ENCODE measurements at places on chromosomes 16 and 17.

DNA sequence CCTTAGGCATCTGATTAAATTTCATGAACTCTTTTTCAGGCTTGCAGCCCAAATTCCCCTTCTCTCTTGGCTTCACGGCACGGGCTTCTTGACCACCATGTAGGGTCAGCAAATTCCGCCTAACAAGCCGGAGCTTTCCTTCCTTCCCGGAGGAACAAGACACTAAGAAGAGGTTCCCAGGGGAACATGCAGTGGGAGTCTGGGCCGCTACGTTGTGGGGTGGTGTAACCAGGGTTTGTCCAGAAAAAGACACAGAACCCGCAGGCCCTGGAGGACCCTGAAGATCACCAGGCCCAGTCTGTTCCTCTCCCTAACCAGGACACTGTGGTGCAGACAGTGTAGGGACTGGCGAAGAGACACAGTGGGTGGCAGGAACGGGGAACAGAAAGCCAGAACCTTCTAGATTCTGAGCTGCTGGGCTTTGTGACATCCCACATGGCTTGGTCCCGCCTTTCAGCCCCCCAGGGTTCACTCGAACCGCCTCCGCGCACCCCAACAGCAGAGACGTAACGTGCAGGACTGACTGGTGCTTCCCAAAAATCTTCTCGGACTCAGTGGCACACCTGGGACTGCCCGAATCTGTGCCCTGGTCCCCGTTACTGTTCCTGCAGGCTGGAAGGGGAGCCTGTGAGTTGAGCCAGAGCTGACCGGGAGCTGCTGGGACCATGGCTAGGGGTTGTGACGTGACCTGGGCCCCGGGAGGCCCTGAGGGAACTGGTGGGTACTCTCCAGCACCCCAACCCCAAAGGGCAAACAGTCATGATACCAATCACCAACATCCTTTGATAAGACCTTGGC lies 55.2 kb downstream of the TBC1D16 start:
- DNase-seq, result no peak

GRCh38 chr17:44065668-44066203 lies 735 bp downstream of the LSM12 start:
- DNase-seq, result peak; percentile 10

DNA sequence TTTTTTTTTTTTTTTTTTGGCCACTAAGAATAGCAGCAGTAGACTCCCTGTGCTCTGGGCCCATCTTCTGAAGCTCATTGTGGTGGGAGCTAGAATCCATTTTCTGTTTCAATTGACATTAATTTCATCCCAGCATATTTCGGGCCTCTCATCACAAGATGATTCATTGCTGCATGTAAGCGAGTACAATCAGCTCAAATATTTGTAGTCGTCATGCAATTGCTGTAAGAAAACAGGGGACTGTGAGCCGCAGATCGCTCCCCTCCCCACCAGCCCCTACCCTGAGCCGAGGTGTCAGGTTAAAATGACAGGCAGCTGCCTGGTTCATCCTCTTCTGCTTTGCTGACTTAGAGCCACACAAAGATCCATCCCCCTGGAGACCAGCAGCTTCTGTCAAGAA lies 358.8 kb upstream of the CDH5 start:
- DNase-seq, result no peak

- DNase-seq, result no peak
Observed at GRCh38 chr17:37168731-37169353, 206.9 kb upstream of the C17orf78 start.

DNA sequence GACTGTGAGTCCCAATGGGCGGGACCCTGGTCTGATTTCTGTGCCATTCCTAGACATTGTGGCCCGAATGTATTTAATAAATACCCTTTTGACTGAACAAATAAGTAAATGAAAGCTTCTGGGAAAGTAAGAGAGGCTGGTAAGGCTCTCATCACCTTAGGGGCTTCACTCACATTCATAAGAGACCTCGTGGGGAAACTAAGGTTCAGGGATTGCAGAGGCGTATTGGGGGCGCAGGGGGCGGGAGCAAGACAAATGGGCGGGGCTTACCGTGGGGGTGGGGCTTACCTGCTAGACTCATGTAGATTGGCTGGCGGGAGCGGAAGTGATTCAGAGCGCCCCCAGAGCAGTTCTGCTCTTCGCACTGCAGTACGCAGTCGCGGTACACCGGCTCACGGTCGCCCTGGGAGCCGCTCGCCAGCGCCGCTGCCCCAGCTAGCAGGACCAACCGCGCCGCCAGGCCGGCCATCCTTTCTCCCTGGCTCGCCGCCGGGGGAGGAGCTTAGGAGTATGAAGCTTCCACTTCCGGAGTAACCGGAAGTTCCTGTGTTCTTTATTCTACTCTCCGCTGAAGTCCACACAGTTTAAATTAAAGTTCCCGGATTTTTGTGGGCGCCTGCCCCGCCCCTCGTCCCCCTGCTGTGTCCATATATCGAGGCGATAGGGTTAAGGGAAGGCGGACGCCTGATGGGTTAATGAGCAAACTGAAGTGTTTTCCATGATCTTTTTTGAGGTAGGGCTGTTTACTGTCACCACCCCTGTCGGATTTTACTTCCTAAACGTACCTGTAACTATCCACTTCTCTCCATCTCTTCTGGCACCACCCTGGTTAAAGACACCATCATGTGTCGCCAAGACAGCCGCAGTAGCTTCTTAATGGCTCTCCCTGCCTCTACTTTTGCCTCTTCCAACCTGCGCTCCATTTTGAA lies at the start of gene PGAP3:
PGAP3 (minus strand) TSS at position 512 of the 929 bp plus-strand sequence; CDS start at position 469, 43 bp downstream.
- DNase-seq, result peak; percentile 84

DNA sequence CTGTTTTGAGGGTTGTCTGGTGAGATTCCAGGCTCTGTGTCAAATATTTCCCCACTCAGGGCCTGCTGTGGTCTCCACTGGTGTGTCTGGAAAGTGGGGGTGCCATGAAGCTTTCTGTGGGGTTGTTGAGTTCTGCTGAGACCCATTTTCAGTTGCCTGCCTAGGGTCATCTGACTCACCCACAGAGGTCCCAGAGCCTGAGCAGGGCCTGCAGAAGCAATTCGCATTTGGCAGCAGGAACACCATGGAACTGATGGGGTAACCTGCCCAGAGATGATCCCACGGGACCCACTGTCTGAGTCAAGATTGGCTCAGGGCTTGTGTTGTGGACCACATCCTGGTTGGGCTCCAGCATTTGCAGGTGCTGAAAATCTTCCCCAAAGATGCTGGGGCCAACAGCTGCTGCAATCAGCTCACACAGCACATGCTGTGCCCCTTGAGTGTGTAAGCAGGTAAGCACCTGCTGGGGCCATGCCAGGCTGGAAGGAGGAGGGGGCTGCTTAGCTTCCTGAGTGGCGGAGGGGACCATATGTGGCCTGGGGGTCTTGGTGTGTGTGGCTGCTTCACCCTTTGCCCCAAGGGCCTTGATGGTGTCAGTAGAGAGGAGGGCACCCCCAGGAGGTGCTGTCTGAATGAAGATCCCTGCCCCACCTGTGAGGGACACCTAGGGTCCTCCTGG lies 1726.1 kb downstream of the TP53TG3F start:
- no peak for DNase-seq

DNA sequence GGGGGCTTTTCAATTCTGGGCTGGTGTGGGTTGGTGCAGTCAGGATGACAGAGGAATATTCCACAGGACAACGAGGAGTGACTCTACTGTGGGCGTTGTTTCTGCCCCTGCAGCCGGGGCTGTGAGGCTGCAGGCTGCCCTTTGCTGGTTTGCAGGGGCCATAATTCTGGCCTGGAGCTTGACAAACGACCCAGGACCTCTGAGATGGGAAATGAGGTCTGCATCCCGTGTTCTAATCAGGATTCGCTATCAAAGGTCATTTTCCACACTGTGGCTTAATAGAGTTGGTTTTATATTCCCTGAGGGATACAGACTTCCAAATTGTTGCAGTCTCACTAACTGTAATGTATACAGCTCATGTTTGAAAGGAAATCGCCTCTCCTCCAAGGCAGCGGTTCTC lies 180.9 kb downstream of the RPTOR start:
- no peak for DNase-seq

DNA sequence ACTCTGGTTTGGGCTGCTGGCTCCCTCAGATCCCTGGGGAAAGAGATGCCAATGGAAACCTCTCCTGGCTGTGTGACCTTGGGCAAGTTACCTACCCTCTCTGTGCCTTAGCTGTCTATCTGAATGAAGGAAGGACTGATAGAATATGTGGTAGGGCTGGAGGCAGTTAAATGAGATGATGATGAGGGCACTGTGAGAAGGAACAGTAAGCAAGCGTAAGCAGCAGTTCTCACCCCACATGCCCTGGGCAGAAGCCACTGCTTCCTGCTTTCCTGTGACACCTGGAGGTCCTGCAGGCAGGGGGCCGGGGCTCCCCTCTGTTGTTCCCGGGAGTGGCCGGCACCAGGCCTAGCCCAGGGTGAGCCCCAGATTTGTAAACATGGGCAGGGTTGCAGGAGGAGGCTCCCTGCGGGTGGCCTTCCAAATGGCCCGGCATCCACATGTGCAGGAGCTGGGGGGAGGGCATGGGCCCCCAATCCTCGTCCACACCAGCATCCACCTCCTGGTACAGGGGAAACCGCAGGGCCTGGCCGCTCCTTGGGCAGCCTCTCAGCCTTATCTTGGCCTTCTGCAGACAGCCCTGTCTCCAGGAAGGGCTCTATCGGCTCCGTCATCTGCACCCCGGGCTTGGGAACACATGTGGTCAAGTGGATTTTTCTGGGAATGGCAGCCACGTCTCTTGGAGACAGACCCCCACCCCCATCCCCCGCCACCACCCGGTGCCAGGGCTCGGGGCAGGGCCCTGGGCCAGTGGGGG lies 235.6 kb upstream of the GSE1 start:
- DNase-seq, result no peak

DNA sequence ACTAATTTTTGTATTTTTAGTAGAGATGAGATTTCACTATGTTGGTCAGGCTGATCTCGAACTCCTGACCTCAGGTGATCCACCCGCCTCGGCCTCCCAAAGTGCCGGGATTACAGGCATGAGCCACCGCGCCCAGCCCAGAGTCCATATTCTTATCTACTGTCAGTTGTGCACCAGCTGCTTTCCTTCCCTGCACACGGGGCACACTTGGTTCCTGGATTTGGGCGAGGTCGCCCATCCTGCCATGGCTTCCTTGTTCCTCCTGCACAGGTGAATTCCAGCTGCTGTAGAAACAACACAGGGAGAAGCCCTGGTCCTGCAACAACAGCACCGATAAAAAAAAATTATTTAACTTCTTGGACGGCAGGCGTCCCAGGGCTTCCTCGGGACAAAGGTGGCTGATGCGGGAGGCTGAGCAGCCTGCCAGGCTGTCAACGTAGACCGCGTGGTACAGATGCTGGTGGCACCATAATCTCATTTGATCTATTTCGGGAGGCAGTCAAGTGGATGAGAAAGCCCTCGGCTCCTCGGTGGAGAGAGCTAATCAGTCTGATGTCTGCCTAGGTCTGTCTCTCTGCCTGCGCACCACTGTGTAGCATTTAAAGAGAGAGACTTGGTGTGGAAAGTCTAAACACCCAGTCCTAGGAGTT lies 19.1 kb downstream of the RGS9 start:
- DNase-seq, result no peak

DNA sequence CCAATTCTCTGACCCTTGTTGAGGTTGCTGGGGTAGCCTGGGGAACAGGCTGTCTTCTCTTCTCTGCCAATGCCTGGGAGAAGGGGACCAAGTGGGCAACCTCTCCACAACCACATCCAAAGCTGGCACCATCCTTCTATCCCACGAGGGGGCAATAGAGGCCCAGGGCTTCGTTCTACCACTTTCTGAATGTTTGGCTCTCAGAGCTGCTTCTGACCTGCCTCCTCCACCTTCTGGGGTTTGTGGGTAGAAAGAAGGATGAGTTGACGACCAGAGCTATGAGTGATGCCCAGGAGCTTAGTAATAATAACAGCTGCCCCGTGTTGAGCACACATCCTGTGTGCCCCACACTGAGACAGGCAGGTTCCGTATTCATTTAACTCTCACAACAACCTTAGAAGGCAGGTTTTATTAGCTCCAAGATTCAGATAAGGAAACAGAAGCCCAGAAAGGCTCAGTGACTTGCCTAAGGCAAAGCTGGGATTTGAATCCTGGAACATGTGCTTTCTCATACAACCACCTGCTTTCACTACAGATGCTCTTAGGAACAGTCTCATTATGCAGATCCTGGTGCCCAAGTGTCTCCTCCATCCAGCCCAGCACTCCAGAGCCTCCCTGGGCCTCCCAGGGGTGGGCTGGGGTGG lies 11.1 kb downstream of the TSPOAP1 start:
- DNase-seq, result peak; percentile 55

DNA sequence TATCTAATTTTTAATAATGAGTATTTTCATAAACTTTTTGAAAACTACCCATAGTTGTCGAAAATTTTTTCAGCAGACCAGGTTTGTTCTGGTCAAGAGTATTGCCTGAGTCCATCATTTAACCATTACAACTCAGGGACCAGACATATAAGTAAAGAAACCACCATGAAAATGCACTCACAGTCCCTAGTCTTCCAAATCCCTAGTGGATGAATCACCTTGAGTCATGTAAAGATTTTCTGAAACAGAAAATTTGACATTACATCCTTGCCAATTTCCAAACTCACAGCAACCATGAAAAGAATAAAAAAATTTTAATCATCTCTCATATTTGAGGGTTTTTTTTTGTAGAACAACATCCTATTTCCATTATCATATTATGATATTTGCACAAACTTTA lies 1337.5 kb upstream of the CDH8 start:
- no peak for DNase-seq

DNA sequence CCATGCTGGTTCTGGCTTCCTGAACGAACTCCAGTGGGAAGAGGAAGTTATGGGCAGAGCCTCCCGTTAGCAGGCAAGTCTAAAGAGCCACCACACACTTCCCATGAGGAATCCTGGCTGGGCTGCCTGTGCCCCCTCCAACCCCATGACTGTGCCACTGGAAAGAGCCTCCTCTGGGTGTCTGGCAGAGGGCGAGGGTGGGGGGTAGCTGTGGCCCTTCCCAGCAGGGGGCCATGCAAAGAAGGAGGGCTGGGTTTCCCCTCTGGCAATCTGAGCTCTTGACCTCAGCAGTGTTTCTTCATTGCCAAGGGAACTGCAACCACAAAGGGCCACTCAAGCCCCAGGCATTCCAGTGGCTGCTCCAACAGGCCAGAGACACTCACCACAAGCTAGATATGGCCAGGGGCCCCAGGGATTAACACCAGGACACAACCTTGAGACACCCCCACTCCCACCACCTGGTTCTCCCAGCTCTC lies 1.7 kb upstream of the RRAD start:
- no peak for DNase-seq

GRCh38 chr16:65754820-65755691 lies 611.4 kb upstream of the CDH5 start:
- DNase-seq, result no peak

GRCh38 chr17:66704858-66705520 lies 129.9 kb upstream of the CACNG5 start:
- DNase-seq, result no peak

GRCh38 chr17:44989552-44990138 lies 21.5 kb upstream of the C1QL1 start:
- no peak for DNase-seq

- no peak for DNase-seq
Observed at GRCh38 chr17:76369804-76370203, 14.6 kb upstream of the SPHK1 start.

DNA sequence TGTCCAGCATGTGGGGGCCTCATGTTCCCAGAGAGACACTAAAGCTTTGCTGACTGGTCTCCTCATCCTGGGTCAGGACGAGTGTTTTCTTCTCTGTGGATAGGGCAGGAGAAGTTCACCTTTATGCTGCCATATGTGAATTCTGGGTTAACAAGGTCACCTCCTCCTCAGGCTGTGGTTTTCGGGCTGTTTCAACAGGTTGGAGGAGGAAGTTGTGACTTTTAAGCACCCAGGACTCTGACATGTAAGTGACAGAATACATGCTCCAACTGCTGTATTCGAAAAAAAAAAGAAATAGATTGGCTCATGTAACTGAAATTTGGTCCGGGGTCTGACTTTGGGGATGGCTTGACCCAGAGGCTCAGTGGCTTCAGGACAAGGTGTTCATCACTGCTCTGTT lies 54.2 kb downstream of the SNX20 start:
- no peak for DNase-seq
